Central memory CD8-positive, alpha-beta T cell (primary cell): ENCODE measurements at places on chromosomes 2 and 18.

- DNase-seq: no peak
These were observed 213.3 kb upstream of the HNRNPA3 start for GRCh38 chr2:176999301-176999700.

GRCh38 chr2:46481198-46482193 is 2.1 kb downstream of the TMEM247 start:
- DNase-seq: no peak

DNA sequence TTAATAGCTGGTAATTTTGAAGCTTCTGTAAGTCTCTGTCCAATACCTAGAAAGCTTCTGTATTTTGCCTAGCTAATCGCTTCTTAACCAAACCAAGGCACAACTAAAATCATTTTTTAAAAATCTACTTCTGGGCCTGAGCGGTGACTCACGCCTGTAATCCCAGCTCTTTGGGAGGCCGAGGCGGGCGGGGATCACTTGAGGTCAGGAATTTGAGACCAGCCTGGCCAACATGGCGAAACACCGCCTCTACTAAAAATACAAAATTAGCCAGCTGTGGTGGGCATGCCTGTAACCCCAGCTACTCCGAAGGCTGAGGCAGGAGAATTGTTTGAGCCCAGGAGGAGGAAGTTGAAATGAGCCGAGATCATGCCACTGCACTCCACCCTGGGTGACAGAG is 148.6 kb upstream of the FIGN start:
- no peak for DNase-seq

DNA sequence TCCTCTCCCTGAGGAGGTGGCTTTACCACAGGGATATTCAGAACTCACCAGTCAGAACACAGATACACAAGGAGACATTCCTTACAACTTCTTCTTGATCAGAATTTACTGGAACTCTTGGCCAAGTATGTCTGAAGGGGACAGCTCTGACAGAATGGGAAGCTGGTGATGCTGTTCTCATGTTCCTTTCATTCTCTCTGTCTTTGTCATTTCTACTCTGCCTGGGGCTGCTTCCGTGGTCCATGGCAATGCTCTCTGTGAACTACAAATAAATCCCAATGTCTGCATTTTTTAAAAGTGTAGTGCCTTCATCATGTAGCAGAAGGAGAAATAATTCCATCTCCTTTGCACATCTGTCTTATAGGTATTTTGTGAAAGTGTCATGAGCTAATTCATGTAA is 730.3 kb downstream of the CNTNAP5 start:
- DNase-seq: no peak

DNA sequence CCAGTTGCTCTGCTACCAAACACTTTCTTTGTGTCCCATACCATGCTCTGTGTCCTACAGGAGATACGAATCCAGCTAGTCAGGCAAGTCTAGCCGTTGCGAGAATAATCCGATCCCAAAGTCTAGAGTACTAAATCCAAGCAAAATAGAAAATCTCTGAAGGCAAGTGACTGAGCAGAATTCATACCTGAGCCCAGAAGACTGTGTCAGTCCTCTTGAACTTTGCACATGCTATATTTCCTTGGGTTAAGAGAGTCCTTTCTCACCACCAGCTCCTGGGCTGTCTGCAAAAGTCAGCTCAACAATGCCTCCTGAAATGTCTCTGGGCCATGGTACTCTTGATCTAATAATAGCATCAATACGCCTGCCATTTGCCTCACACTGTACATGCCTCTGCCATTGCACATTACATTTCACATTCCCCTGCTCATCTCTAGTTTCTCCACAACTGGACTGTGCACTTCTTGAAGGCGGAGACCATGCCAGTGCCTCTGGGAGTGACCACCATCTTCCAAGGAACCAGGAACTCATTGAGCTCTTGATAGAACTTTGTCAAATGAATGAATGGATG is 265.8 kb upstream of the ID2 start:
- no peak for DNase-seq

GRCh38 chr18:76145521-76146376 is 349.3 kb downstream of the ZNF516 start:
- DNase-seq: no peak

- no peak for DNase-seq
These were observed 2.7 kb upstream of the PID1 start for GRCh38 chr2:229273723-229274338.

- no peak for DNase-seq
These were observed 137.7 kb downstream of the ABCA12 start for GRCh38 chr2:215000721-215001120.

GRCh38 chr2:27446057-27446456 is 3.9 kb downstream of the KRTCAP3 start:
- no peak for DNase-seq

- DNase-seq: no peak
These were observed 40.2 kb downstream of the THNSL2 start for GRCh38 chr2:88210132-88211002.

GRCh38 chr2:98102878-98103277 is 15.9 kb downstream of the VWA3B start:
- no peak for DNase-seq

- DNase-seq: no peak
These were observed 287.2 kb upstream of the FN1 start for GRCh38 chr2:215722986-215723630.

DNA sequence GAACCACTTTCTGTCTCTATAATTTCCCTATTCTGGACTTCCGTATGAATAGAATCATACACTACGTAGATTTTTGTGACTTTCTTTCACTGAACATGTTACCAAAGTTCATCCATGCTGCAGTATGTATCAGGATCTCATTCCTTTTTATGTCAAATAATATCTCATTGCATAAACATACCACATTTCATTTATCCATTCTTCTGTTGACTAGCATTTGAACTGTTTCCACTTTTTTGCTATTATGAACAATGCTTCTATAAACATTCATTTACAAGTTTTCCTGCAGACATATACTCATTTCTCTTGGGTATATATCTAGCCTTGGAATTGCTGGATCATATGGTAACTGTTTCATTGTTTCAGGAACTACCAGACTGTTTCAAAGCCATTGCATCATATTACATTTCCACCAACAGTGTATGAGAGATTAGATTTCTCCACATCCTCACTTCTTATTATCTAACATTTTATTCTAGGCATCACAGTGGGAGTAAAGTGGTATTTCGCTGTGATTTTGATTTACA is 186.2 kb downstream of the DYM start:
- DNase-seq: no peak

GRCh38 chr2:182077448-182078142 is 91.9 kb downstream of the PPP1R1C start:
- no peak for DNase-seq

DNA sequence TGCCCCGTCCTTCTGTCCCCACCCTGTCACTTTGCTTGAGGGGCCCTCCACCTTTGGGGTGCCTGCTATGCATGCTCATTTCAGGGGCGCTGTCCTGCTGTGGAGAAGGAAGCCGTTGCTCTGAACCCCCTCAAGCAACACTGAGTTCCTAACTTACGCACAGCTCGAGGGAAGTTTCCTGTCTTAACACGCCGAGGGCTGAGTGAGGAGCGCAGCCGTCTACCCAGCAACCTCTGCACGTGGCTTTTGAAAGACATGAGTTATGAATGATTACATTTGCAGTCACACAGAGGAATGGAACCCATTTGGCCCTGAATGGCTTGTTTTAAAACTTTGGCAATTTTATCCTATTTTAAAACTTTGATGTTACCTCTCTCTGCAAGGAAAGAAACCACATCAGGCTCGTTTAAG is 14.0 kb downstream of the RAMP1 start:
- DNase-seq: no peak

GRCh38 chr18:30177056-30177455 is 865.5 kb downstream of the DSC3 start:
- no peak for DNase-seq

DNA sequence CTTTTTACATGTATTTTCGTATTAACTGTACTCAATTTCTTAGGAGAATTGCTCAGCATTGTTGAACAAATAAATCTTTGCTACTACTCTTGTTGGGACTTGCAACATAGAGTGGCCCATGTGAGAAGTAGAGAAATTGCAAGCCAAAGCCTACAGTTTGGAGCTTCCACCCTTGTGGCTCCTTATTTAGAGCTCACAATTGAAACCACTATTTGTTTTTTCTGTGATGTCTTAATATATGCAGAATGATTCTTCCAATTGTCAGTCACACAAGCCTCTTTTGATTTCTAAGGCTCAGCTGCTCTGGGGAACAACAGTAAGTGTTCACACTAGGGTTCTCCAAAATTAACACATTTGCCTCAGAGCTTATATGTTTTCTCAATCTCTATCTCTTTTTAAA is 60.2 kb upstream of the GALNT13 start:
- no peak for DNase-seq

DNA sequence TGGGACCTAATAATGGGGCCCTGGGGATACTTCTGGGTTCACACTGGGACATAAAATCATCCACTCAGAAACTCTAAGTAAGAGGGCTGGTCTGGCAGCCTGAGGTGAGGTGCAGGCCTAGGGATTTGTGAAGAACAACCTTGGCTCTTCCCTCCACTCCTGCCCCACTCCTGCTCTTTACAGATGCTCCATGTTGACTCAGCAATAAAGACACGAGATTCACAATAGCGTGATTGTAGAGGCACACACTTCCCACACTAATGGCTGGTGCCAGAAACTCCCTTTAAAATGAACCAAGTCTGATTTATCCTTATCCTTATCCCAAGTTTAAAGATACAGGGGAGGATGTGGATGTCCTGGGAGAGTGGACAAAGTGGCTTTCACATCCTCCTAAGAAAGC is 228.2 kb downstream of the ACTR3 start:
- no peak for DNase-seq

- no peak for DNase-seq
These were observed 176.2 kb downstream of the CALCRL start for GRCh38 chr2:187271825-187272224.

GRCh38 chr2:175363699-175364098 is 182.2 kb upstream of the ATP5MC3 start:
- DNase-seq: no peak

DNA sequence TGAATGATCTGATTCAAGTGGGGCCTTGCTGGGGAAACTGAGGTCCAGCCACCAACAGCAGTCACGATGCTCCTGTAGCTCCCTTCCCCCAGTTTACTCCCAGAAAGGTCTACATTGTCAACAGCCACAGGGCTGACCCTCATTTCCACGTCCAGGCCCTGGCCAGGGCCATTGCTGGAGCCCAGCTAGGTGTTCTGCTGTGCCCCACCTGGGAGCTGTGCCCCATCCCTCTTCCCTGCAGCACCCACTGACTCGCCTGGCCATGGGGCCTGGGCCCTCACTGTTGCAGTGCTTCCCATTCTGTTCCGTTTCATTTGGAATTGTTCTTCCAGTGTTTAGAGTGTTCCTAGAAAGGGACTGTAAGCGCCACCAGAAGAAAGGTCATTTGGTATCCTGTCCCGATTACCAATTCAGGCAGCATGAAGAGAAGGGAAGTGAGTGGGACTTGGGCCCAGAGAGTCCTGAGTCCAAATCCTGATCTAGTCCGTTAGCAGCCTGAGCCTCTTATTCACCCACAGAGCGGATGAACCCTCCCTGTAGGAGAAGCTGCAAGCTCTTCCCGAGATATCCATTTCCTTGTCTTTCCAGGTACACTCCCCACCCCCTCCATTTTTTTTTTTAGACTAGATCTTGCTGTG is 73.1 kb upstream of the HPCAL1 start:
- DNase-seq: no peak

GRCh38 chr2:98508709-98509066 is 64.0 kb downstream of the INPP4A start:
- no peak for DNase-seq

DNA sequence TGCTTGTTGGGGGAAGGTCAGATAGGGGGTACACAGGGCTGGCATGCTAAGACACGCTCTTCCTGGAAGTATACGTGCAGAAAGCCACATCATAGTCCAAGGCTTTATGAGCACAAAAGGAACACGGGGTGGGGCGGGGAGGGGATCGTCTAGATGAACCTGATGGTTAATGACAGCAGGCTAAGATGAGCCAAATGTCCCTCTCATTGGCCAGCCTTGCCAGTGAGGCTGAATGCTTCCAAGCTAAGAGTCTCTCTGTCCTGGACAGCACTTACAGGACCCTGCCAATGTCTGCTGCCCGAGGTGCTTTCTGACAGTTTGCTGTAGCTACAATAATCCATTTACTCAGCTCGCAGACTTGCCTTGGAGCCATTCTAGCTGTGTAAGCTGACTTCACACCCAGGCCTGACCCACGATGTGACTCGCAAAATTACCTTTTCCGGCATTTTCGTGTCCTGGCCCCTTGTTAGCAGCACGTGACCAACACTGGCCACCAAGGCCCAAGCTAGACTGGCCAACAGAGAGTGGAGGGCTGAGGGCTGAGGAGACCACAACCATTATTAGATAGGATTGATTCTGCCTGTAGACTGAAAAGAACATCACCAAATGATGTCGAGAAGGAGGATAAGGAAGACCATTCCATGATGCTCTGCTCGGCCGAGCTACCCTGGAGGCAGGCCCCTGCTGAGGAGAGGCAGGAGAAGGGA is 84.2 kb downstream of the MALT1 start:
- no peak for DNase-seq

DNA sequence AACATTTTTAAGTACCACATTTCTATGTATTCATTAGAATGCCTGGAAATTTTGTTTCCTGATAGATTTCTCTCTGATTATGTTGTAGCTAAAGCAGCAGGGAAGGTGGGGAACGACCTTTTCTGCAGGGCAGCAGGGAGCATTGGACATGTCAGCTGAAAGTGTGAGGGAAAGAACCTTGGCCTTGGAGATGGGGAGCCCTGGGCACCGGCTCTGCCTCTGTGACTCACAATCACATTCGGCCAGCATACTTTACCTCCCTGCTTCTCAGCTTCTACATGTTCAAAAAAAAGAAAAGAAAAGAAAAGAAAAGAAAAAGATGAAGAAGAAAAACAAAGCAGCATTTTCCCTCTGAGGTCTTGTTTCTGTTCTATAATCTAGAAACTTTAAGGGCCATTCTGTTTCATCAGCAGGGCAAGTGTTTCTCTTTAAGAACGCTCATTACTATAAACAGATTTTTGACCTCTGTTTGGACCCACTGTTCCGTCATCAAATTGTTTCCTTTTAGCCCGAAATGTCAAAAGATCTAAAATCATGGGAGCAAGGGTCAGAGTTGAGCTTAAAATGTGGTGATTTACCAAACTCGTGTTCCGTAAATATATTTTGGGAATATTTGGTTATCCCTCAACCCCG is 27.9 kb downstream of the SETBP1 start:
- no peak for DNase-seq

DNA sequence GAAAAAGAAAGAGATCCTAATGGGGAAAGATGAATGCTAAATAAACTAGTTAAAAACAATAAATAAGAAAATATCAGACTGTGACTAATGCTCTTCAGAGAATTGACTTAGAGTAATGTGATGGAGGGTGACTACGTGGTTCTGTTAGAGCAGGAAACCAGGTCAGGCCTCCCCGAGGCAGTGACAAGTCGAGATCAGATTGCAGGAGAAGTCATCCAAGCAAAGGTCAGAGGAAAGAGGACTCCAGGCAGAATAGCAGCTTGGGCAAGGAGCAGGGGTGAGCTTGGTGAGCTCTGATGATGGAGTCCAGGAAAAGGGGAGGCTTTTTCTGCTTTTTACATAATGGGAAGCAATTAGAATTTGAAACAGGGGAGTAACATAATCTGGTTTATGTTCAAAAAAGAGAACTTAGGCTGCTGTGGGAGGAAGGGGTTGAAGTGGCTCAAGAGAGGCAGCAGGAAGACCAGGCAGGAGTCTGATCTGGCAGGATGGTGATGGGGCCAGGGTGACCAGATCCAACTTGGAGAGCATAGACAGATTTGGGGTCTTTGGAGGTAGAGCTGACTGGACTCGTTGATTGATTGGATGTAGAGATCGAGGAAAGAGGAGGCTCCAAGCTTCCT is 27.3 kb upstream of the ITGB6 start:
- no peak for DNase-seq

GRCh38 chr18:47595831-47596501 is 334.5 kb downstream of the SMAD2 start:
- no peak for DNase-seq
